Activated CD4-positive, alpha-beta T cell treated with anti-CD3 and anti-CD28 coated beads for 48 hours (primary cell): ENCODE measurements at places on chromosomes 6 and 20.

DNA sequence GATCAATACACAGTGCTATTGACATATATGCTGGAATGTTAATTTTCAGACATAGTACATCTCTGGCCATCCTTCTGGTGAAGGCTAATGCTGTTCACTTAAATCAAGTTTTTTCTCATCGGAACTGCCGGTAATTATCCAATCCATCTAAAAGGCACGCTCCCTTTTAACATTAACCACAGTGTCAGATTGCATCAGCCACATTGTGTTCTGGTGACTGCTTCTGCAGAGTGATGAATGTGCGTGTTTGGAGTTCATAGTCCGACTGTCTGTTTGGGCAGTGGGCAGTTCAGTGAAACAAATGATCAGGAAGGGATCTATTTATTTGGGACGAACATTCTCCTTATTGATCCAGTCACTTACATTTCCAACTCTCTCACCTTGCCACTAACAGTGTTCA lies 49.5 kb downstream of the SOBP start:
- DNase-seq = no peak

- DNase-seq = no peak
These were observed 104.0 kb downstream of the EYA2 start for GRCh38 chr20:46998477-46999240.

- peak; percentile 77 for DNase-seq
These were observed 6.7 kb downstream of the PSMA7 start for GRCh38 chr20:62136283-62137091.

DNA sequence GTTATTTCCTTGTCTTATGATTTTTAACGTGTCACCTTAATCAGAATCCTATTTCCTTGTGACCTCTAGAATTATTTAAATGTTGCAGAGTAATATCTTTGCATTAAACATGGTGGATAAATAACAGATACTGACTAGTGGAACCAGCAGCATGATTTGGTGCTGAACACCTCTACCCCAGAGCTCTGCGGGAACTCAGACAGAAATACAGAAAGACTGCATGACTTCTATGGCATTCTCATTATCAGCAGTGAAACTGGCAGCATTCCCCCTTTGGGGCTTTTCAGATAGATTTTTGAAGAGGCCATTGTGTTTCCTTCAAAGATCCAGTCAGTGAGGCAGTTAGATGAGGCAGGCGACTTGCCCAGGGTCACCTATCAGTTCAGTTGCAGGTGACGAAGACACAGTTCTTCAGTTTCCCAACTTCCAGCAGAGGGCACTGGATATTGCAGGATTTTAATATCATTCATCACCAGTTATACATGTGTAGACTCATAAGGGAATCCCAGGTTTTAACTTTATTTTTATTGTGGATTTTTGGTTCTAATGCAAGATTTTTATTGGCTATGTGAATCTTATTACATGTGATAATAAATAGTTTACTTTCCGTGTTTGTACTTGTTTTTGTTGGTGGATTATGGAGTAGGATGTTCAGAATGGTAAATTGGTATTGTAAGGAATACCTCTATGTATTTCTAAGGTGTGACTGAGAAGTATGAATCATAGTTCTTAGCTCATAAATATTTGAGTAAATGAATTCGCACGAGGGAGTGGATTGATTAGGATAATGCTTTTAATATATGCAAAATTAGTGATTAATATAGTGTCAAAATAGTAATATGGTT lies 81.3 kb downstream of the AFDN start:
- DNase-seq = no peak

- no peak for DNase-seq
These were observed 29.0 kb downstream of the SPTLC3 start for GRCh38 chr20:13037727-13038126.
